ENCODE measurements at places on chromosomes 4 and X.
A peak's percentile ranks its signal among the peaks of the same experiment; 100 is the strongest.

DNA sequence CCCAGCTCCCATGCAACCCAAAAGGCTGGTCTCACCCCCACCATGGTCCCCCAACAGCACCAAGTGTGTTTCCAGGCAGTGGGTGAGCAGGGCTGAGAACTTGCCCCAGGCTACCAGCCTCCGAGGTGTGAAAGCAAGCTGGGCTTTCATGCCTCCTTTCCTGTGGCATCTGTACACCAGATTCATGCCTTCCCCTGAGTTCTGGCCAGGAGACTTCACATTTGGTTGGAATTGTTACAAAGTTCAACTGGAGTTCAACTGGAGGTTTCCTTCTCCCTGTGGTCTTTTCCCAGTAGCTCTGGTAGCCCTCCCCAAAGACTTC is 77.6 kb upstream of the RAB40AL start:
- no peak for DNase-seq

DNA sequence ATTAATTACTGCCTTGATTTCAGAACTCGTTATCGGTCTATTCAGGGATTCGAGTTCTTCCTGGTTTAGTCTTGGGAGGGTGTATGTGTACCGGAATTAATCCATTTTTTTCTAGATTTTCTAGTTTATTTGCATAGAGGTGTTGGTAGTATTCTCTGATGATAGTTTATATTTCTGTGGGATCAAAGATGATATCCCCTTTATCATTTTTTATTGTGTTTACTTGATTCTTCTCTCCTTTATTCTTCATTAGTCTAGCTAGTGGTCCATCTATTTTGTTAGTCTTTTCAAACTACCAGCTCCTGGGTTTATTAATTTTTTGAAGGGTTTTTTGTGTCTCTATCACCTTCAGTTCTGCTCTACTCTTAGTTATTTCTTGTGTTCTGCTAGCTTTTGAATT is 32.1 kb downstream of the CDX4 start:
- DNase-seq = no peak

GRCh38 chr4:6963139-6963611 is 53.5 kb downstream of the TBC1D14 start:
- no peak for DNase-seq

GRCh38 chrX:51148848-51149247 is 183.8 kb upstream of the NUDT10 start:
- no peak for DNase-seq

DNA sequence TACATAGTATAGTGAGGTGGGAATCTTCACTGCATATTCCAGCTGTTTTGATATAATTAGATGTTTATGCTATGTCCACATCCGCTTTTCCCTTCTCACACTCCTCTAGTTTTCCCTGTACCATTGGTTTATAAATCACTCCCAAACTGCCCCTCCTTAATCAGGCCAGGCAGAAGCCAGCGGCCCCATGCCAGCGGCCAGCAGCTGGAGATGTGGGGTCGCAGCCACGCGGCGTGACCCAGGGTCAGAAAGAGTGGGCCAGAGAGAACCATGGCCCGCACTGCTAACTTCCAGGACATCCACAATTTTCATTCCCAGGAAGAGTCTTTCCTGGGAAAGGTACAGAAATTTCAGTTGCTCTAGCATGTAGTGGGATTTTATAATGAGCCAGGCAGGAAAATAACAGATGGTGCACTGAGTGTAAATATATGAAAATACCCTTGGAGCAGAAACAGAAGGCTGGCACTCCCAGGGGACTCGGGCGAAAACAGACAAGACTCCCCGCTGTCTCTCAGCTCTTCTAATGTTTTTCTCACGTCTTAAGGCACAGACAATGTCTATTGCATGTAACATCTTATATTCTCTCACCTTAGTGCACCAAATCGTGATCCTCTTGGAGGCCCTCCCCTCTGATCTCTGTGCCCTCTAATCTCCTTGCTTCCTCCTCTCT is 145.9 kb upstream of the ZFP42 start:
- DNase-seq = no peak

GRCh38 chr4:165711912-165712311 is 161.1 kb upstream of the TLL1 start:
- no peak for DNase-seq

- no peak for DNase-seq
Observed at GRCh38 chr4:184384810-184385557, 89.4 kb downstream of the IRF2 start.

DNA sequence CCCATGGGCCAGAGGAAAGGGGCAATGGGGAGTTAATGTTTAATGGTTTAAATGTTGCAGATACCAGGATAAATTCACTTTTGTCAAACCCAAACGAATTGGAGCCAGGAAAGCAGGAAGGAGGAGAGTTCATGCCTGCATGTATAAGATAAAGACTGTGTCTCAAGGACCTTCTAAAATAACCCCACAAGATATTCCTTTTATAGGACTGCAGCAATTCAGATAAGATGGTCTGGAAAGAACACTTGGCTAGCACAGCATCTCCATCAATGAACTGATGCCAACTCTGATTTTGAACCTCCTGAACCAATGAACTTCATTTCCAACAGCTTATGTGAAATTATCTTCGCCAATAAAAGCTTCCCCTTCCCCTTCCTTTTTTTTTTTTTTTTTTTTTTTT is 31.3 kb upstream of the LONRF3 start:
- no peak for DNase-seq

DNA sequence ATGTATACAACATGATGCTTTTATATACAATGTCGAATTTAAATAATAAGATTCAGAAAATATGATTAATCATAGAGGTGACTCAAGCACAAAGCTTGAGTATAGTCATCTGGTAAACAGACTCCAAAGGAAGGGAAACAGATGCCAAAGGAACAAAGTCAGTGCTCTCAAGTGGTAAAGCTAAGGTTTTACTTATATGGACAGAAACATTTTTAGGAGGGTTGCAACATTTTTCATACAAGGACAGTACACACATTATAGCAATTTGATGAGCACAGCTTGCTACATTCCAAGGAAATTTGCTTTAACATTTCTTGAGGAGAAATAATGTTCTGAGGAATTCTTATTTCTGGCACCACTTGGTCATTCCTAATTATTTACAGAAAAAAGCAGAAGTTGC is 333.4 kb upstream of the AADAT start:
- DNase-seq = no peak

DNA sequence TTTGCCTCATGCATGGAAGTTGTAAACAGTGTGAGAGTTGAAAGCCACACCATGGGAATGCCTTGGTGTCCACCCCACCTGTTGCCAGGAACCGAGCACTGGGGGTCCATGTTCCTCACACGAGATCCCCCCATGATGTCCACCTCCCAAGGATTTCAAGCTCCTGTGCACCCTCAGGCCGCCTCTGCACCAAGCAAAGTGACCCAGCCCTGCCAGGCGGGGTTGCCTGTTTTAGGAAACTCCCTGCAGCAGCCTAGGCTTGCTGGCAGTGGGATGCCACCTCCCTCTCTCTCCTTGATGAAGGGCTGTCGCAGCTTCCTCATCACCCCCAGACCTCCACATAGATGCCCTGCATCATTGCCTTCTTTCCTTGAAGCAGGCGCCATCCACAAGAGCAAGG is 82.8 kb downstream of the GPR143 start:
- no peak for DNase-seq

- DNase-seq = no peak
Observed at GRCh38 chr4:61273233-61273632, 73.1 kb downstream of the ADGRL3 start.

DNA sequence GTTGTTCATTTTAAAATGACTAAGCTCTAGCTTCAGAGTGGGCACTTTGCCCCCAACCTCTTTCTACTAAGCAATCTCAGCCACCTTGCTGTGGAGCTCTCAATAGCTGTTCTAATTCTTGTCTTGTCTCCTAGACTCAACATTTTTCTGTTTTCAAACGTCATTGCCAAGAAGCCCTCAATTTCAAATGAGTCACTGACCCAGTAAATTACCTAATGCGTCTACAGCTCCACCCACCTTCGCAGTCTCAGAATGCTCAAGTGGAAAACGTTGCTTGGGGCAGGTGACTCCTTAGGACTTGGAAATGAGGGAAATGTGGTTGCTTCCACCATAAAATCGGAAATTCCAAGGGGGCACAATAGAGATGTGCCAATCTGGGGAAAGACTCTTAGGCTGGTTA is 59.0 kb downstream of the ING2 start:
- DNase-seq = no peak

GRCh38 chrX:72117636-72118210 is 14.0 kb downstream of the RTL5 start:
- DNase-seq = no peak

DNA sequence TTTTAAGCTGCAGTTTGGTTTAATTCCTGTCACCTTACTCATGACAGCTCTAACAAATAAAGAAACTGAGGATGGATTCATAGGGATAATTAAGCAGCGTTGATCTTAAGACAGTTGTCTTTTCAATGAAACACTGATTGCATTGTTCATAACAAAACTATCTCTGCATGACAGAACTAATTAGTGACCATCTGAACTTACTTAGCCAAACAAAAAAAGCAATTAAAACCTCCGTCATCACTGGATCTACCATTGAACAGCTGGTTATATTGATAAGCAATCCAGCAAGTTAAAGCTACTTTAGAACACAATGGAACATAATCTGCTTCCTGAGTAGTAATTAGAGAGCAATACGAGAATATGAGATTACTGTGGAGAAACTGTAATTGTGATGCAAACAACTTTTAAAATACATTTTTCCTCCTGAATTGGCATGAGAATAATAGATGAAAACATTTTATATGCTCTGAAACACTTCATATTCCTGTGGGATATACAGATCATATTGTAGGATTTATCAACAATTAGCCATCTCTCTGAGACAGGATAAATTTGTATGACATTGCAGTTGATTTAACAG is 2576.8 kb downstream of the PCDH7 start:
- DNase-seq = no peak

DNA sequence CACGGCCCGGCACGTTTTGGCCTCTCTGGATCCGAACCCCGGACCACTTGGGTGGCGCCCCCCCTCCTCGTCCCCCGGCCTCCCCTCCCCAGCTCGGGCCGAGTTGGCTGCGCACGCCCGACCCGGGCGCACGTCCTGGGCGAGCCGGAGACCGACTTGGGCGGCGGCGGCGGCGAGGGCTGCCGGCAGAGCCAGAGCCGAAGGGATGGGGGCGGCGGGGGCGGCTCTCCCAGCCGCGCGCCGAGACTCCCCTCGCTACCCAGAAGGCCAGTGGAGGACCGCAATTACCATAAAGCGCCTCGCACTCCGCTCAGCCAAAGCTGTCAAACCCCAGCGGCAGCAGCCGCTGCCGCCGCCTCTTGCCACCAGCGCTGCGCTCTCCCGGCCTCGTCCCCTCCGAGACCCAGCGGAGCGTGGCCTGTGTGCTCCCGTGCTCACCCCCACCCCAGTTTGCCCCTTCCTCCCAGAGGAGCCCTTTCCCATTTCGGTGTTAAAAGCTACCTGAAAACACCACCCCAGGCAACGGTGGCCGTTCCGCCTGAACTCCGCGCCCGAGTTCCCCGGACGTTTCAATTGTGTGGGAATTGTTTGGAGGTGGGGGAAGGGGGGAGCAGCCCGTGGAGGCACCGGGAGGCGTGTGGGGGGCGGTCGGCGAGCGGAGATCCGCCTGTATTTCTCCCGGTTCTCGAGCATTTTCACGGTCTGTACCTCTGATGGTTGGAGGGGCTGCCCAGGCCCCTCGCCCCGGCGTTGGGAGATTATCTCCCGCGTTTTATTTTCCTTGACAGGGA is 701 bp upstream of the BCOR start:
- peak; percentile 60 for DNase-seq

GRCh38 chr4:8649631-8650361 is 57.2 kb downstream of the CPZ start:
- no peak for DNase-seq

- DNase-seq = no peak
Observed at GRCh38 chrX:10847333-10847732, 226.9 kb upstream of the MID1 start.

- DNase-seq = no peak
Observed at GRCh38 chr4:113851816-113852215, 90.3 kb upstream of the CAMK2D start.

- DNase-seq = no peak
Observed at GRCh38 chr4:16125571-16126445, 42.0 kb upstream of the PROM1 start.

DNA sequence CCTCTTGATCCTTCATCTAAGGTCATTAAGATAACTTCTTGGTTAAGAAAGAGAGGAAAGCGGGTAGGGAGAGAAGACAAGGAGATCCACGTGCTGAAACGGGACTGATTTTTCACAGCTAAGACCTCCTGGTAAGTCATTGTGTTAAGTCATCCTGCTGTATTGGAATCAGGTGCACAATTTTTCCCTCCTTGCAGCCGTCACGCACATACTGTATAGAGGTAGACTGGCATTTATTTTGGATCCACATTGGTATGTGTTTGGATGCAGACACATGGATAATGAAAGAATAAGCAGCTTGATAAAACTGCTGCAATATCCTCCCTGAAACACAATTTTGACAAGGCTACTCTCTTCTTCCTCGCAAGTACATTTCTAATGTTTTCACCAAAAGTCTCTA is 60.1 kb upstream of the NAP1L5 start:
- no peak for DNase-seq

GRCh38 chr4:188160406-188160805 is 21.2 kb downstream of the TRIML1 start:
- DNase-seq = no peak

DNA sequence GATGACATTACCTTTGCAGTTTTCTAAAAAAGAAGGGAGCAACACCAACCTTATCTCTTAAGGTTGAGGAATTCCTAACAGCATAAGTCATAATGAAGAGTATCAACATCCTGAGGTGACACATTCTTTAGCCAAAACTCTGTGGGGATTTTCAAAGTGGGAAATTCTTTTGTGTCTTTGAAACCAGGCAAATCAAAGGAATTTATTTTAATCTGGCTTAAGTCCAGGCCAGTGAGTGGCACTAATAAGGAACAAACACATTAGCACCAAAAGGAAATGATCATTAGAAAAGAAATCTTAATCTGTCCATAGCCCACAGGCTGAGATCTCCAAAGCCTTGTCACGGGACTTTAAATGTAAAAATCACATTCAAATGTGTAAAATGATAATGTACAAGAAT is 110.1 kb downstream of the LARP7 start:
- no peak for DNase-seq

DNA sequence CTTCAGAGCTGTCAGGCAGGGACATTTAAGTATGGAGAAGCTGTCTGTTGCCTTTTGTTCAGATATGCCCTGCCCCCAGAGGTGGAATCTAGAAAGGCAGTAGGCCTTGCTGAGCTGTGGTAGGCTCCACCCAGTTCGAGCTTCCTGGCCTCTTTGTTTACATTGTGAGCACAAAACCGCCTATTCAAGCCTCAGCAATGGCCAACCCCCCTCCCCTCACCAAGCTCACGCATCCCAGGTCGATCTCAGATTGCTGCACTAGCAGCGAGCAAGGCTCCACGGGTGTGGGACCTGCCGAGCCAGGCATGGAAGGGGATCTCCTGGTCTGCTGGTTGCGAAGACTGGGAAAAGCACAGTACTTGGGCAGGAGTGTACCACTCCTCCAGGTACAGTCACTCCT is 59.3 kb downstream of the ZNF674 start:
- peak; percentile 3 for DNase-seq

- no peak for DNase-seq
Observed at GRCh38 chrX:43456063-43456462, 200.0 kb upstream of the MAOA start.

All from CD4-positive, alpha-beta T cell treated with Interleukin-2 at 100 ng/mL for 4 hours (primary cell).